ENCODE measurements at places on chromosomes 2 and 18.

DNA sequence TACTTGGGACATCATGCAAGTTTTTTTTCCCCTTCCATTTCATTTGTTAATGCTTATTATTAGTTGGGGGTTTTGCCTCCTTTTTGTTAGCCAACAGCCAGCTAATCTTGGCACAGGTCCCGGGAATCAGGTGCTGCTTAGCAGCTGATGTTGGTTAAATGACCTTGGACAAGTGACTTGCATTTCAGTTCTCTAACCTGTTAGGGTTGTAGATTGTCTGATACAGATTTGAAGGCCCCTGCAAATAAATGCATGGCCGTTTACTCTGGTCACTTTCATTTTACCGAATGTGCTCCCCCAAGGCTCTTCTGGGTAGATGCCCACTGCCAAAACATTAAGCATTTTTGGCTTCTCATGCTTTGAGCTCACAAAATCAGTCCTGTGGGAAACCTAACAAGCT lies 120.9 kb downstream of the SPTBN1 start:
- no peak for DNase-seq

DNA sequence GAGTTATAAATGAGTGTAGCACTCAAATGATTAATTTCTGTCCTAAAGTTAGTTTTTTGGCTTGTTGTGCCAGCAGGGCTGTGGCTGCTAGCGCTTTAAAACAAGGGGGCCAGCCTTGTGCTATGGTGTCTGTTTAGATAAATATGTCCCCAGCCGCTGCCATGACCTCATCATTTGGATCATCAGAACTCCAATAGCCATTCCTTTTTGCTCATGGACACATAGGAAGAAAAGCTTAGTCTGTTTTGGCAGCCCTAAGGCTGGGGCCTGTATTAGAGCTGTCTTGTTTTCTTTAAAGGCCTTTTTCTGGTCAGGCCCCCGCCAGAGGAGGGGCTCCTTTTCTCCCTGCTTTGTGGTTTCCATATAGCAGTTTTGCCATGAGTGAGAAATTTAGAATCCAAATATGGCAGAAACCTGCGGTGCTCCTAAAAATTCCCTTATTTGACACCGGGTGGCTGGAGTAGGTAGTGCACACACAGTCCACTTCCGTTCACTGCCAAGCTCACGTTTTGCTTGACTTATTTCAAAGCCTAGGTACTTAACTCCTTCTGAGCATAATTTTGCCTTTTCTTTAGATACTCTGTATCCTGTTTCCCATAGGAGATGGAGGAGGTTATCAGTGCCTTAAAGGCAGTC lies 60.4 kb upstream of the SLC35G4 start:
- DNase-seq = no peak

DNA sequence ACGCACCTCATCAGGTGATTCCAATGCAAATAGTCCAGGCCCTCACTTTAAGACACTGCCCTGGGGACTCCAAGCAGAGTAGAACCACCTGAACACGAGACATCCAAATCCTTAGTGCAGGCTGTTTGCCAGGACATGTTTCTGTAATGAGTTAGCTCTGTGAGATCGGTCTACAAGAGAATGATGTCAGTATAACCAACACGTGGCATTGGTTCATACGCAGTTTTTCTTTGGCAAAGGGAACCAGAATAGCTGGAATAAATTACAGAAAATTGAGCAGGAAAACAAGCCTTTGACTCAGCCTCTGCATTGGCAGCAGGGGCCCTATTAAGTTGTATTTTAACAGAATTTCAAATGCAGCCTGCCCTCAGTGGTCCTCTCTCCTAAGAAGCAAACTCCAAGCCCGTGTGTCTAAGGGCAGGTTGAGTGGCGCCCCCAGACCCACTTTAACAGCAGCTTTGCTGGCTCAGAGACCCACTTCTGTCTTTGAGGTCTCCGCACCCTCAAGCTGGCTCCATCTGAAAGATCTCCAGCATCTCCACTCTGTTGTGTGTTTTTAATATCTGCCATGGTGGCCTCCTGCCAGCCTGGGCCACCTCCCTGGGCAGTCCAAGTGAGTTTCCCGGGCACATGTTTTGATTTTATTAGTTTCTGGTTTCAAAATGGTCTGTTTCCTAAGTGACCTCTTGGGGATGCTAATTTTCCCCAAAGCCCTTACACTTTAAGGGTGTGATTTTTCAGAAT lies 61.3 kb downstream of the ALPK2 start:
- no peak for DNase-seq

DNA sequence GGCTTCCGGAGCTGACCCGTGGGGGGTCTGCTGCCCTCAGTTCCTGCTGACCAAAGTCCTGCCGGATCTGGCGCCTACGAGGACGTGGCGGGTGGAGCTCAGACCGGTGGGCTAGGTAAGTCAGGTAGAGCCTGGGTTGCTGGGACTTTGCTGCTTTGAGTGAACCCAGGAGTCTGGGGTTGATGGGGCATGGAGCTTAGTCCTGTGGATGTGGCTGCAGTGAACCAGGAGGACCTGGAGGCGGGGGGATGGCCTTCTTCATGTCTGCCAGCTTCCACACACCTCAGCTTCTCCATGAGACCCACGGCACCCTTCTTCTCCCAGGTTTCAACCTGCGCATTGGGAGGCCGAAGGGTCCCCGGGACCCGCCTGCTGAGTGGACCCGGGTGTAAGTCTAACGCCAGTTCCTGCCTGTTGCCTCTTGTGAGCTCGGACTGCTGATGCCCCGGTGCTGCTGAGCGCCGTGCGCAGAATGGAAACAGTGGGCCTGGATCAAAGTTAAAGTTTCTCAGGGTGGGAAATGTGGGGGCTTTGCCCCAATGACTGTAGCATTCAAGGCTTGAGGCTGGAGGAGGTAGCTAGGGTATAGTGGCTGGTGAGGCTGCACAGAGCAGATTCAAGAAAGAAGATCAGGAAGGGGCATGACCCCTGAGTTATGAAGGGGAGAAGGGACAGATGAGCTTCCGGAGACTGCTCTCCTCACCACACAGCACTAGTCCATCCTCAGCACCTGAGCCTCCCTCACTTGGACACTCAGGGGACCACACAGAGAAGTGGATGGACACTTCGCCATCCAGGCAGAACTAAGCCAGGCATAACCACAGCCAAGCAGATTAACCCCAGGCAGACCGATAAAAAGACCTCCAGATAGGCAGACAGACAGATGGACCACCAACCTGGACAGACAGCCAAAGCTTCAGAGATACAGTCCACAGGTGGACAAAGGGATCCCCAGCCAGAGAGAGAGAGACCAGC lies 17.3 kb downstream of the PTPN18 start:
- DNase-seq = no peak
